ENCODE measurements at places on chromosomes 2 and 18. TPM values are rescaled to one million over a fixed set of nuclear protein-coding genes. Genes with fewer than 3 reads are reported as not detected.

GRCh38 chr18:25735459-25735858 is 355.0 kb downstream of the SS18 start:
- no peak for DNase-seq

- DNase-seq = no peak
These were observed 361.4 kb upstream of the ID2 start for GRCh38 chr2:8320311-8321066.

The KLHL29 gene
- total RNA-seq = 52.0 TPM

DNA sequence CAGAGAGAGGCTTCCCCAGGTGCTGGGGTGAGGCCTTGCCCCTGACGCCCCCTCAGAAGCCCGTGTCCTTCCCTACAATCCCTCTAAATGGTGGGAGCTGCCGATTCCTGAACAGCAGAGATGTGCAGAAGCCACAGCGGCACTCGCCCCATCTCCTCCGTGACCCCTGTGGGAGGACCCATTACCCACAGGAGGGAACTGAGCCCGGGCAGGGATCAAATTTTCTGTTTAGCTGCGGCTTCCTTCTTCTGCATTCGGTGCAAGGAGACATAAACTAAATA is 181.2 kb upstream of the RAB6C start:
- DNase-seq = no peak

- DNase-seq = no peak
These were observed 92.5 kb downstream of the FHOD3 start for GRCh38 chr18:36389811-36390581.

DNA sequence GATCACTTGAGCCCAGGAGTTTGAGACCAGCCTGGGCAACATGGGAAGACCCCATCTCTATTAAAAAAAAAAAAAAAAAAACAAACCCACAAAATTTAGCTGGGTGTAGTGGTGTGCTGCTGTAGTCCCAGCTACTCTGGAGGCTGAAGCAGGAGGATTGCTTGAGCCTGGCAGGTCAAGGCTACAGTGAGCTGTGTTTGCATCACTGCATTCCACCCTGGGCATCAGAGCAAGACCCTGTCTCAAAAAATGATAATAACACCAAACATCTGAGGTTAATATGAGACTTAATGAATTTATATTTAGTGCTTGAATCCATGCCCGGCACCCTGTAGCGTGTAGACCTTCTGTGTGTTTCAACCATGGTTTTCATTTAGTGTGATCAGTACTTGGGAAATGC is 22.8 kb downstream of the CABLES1 start:
- DNase-seq = no peak

The CFAP221 gene
- 0.42 TPM for total RNA-seq

DNA sequence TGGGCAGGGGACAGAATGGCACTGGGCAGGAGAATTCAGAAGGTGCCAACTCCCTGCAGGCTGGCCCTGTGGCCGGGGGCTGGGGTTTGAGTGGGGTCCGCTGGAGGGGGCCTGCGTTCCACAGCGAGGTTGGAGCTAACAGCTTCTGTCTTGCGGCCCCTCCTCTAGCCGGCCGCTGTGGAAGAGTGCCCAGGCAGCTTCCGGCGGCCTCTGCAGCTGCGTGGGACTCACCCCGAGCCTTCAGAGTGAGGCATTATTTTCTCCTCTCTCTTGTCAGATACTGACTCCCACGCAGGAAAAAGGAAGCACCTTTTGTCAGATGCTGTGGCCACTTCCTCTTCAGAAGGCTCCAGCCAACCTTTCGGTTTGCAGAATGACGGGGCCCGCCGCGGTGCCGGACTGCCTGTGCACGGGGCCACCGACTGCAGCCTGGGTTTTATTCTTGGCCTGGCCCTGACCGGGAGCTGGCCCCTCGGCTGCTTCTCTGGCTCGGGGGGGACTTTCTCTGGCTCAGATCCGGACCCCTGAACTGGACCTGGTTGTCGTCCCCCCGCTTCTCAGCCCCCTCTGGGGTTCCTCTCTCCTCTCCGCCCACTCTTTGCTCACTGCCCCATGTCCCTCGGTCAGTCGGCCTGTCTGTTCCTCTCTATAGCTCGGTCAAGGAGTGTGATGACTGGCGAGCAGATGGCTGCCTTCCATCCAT is 40.1 kb downstream of the ARHGAP25 start:
- peak; percentile 37 for DNase-seq

GRCh38 chr2:155223781-155224406 is 525.4 kb downstream of the KCNJ3 start:
- DNase-seq = no peak

- DNase-seq = no peak
These were observed 89.2 kb upstream of the FAM117B start for GRCh38 chr2:202545523-202545922.

The HAAO gene
- total RNA-seq = 5.9 TPM

DNA sequence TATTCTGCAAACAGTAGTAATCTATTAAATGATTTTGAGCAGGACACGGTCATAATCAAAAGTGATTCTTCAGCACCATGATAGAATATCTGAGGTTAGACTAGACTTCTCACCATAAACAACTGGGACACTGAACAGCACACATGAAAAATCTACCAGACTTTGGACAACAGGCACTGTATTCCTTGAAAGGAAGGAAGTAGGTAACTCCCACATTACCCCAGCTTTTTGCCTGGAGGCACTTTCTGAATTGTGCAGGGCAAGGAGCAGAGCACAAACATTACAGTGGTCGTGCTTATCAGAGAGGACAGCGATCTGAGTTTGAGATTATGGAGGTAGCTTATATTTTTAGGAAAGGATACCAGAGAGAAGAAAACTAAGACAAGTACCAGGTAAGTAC is 25.3 kb upstream of the IL1RL1 start:
- no peak for DNase-seq

- no peak for DNase-seq
These were observed 626.7 kb downstream of the LRRTM4 start for GRCh38 chr2:76895469-76895868.

- no peak for DNase-seq
These were observed 32.8 kb downstream of the MSH6 start for GRCh38 chr2:47815764-47816163.

The GREB1L gene
- 6.9 TPM for total RNA-seq

GRCh38 chr2:112065486-112065885 is 10.4 kb downstream of the TMEM87B start:
- DNase-seq = no peak

The TAF4B gene
- total RNA-seq = 13.7 TPM

The LHCGR gene
- total RNA-seq = 5.7 TPM

- DNase-seq = peak; percentile 48
These were observed 48.7 kb upstream of the FZD7 start for GRCh38 chr2:201984800-201985525.

DNA sequence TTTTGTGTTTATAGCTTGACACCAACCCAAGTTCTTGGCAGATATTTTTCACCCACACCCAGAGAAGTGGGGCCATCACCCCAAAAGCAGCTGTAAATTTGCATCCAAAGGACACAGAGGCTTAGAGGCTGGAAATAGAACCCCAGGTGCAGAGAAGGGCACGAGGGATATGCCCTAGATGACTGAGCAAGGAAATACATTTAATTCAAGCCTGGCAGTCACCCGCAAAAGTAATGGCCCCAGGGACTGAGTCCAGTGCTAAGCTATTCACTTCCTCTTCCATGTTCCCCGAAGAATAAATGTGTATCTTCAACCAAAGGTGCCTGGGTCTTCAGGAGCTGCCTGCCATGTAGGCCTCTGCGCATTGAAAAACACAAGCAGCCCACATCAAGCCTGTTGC is 14.0 kb upstream of the REG3G start:
- DNase-seq = no peak

The DSG1 gene
- total RNA-seq = not detected

GRCh38 chr2:8445580-8445979 is 236.3 kb upstream of the ID2 start:
- DNase-seq = no peak

DNA sequence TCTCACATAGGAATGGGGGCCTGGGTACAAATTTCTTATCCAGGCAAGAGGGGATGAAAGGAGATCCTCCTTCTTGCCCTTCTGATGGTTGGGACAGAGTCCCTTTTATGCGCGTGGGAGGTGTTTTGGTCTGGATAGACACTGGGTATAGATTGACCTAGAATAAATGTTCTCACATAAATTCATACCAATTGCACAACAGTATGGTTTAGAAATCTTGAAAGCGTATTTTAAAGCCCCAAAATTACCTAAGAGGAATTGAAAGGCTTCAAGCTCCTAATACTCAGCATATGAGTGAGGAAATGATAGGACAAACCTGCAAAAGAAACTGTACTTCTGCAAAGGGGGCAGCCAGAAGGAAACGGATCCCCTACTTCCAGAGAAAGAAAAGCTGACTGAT is 2.6 kb upstream of the BCL2 start:
- DNase-seq = no peak

The CABYR gene
- 0.30 TPM for total RNA-seq

GRCh38 chr18:76486038-76486437 is 9.0 kb downstream of the ZNF516 start:
- DNase-seq = no peak

- DNase-seq = no peak
These were observed 5.9 kb downstream of the NRXN1 start for GRCh38 chr2:51025906-51026555.

The RAPGEF4 gene
- 12.0 TPM for total RNA-seq

The CTIF gene
- total RNA-seq = 73.2 TPM

GRCh38 chr18:79476918-79477571 is 81.3 kb downstream of the NFATC1 start:
- no peak for DNase-seq

- DNase-seq = no peak
These were observed 13.0 kb upstream of the ALLC start for GRCh38 chr2:3644891-3645605.

DNA sequence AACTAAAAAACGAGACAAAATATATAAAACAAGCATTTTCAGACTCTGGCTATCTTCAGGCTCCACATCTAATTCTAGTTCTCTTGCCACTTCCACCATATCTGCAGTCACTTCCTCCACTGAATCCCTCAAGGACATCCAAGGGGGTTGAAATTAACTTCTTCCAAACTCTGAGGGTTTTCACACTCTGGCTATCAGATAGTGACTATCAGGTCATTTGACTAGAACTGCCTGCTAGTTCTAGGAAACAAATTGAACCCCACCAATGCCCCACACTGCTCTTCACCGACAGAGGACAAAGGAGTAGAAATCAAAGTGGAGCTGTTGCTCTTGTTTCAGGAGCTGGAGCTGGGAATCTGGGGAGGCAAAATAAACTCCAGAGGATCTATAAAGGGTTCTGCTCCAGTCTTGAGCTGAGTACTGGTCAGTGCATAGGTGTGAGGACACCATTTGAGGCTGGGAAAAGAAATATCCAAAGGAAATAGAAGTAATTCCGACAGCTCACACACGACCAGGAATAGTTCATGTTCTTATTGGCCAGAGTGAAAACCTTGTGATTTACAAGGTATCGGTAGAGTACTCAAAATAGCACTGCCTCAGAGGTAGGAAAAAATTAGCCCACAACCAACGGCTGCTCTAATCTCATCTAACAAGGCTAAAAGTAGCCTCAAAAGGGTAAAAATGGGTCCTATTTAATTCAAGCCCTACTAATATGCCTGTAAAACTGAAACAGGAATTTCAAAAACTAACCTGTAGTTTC is 71.3 kb downstream of the SMC6 start:
- DNase-seq = no peak

DNA sequence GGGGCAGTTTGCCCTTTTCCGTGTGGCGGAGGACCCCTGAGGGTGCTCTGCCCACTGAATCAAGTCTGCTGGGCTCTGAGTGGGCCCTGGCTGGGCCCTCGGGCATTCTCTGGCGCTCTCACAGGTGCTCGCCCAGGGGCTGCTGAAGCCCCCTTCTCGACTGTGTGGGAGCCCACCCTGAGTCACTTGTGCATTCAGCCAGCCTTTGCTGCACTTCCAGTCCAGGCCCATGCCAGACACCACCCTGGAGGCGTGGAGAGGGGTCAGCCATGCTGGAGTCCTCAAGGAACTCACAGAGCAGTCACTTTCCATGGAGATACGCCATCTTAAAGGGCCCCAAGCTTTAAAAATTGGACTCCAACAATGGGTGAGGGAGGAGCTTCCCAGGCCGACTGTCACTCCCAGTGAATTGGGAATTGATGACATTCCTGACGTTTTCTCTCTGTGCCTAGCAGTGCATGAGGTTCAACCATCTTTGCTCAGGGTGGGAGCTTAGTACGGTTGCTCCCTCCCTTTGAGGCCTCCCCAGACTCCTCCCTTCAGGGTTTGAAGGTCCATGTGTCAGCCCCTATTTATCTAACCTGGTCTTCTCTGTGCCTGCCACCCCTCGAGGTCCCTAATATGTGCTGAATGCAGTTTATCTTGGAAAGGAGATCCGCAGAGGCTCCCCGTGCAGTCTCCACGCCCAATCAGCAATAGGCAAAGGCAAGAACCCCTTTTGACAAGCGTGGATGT is 71.8 kb upstream of the HS6ST1 start:
- DNase-seq = no peak

The CPS1 gene
- 7.2 TPM for total RNA-seq

The MOB4 gene
- 14.7 TPM for total RNA-seq
